Hair follicle dermal papilla cell (primary cell): ENCODE measurements at places on chromosomes 2 and 18. TPM values are rescaled to one million over a fixed set of nuclear protein-coding genes. Genes with fewer than 3 reads are reported as not detected.

Gene HMSD
- 0.49 and 1.5 TPM in 2 replicates for total RNA-seq

Gene DUSP19
- 2.4 and 3.4 TPM in 2 replicates for total RNA-seq

Gene PIEZO2
- total RNA-seq, result 49.3 and 57.1 TPM in 2 replicates

Gene GPR35
- 0.32 and 0.73 TPM in 2 replicates for total RNA-seq

Gene NYAP2
- total RNA-seq, result not detected in 2 replicates

Gene SLC5A7
- not detected in 2 replicates for total RNA-seq

Gene KDSR
- 33.3 and 39.5 TPM in 2 replicates for total RNA-seq

Gene PDK1
- total RNA-seq, result 26.8 and 31.8 TPM in 2 replicates

Gene FAM110C
- under 0.01 TPM in 1 of 2 replicates, not detected in the other for total RNA-seq

Gene UPP2
- not detected in 2 replicates for total RNA-seq

Gene ZNF804A
- 0.12 and 0.65 TPM in 2 replicates for total RNA-seq

Gene TWIST2
- 46.2 and 75.4 TPM in 2 replicates for total RNA-seq

Gene ATOH8
- 3.6 and 5.7 TPM in 2 replicates for total RNA-seq

Gene IKZF2
- total RNA-seq, result 11.2 and 12.2 TPM in 2 replicates

Gene LRP1B
- total RNA-seq, result 0.12 and 0.32 TPM in 2 replicates

Gene CD28
- not detected in 2 replicates for total RNA-seq

Gene GDF7
- total RNA-seq, result under 0.01 TPM in 1 of 2 replicates, not detected in the other

Gene EDAR
- not detected in 2 replicates for total RNA-seq

Gene EMX1
- total RNA-seq, result not detected in 2 replicates

Gene CAPN13
- not detected in 2 replicates for total RNA-seq

Gene FHOD3
- 20.6 and 23.5 TPM in 2 replicates for total RNA-seq

Gene TRAPPC12
- 59.1 and 73.7 TPM in 2 replicates for total RNA-seq

Gene GALR1
- total RNA-seq, result under 0.01 TPM in 1 of 2 replicates, not detected in the other

Gene DHRS9
- 0.16 TPM in 1 of 2 replicates, not detected in the other for total RNA-seq

Gene IL1R2
- total RNA-seq, result 0.49 and 1.3 TPM in 2 replicates

Gene ANKRD29
- 9.1 and 9.6 TPM in 2 replicates for total RNA-seq

Gene TRIM54
- not detected in 2 replicates for total RNA-seq

Gene CCDC93
- 19.2 and 28.6 TPM in 2 replicates for total RNA-seq

Gene ASB18
- total RNA-seq, result not detected in 2 replicates

Gene MTHFD2
- 115 and 145 TPM in 2 replicates for total RNA-seq

Gene LYG2
- not detected in 2 replicates for total RNA-seq

Gene EVA1A
- 31.2 and 32.1 TPM in 2 replicates for total RNA-seq
